ENCODE measurements at places on chromosomes 6 and 20.
A peak's percentile ranks its signal among the peaks of the same experiment; 100 is the strongest.

DNA sequence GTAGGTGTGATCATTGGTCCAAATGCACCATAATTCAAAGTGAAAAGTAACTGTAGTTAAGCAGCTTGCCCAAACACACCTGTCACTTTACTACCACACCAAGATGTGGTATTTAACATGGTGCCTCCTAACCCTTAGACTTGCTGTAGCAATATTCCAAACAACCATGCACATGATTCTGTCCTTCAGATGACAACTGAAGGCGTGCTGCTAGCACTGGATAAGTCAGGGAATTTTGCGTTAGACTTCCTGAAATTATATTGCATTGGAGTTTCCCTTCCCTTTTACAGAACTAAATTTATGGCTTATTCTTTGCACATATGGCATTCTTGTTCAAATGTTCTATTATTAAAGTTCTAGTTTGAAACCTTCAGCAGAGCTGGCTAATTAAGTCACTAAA lies 106.2 kb downstream of the ARHGAP18 start:
- DNase-seq, result no peak

GRCh38 chr20:1322511-1323245 lies 6.3 kb downstream of the SDCBP2 start:
- peak; percentile 86 for DNase-seq

DNA sequence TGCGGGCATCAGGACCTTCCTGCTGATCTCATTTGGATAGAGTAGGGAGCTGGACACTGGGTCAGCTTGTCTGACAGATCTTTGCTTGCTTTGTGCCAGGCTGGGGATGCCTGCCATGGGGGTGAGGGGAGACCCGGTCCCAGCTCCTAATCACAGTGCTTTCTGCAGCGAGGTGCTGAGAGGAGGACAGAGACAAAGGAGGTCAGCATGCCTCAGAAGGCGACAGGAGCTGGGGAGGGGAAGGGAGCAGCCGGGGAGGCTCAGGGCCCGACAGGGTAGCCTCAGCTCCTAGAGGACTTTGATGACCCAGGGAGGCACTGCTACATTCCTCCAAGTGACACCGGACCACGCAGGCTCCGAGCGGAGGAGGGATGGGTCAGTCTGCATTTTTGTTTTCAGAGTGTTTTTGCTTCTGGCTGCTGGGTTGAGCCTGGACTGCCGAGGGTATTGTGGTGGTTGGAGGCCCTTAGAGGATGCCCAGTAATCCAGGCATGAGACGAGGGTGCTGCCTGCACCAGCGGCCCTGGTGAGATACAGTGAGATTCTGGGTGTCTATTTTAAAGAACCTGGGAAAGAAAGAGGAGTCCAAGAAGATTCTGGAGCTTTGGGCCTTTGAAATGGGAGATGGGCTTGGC lies 7.8 kb downstream of the RBM38 start:
- DNase-seq, result no peak

GRCh38 chr6:39812496-39812852 lies 20.3 kb downstream of the DAAM2 start:
- no peak for DNase-seq

DNA sequence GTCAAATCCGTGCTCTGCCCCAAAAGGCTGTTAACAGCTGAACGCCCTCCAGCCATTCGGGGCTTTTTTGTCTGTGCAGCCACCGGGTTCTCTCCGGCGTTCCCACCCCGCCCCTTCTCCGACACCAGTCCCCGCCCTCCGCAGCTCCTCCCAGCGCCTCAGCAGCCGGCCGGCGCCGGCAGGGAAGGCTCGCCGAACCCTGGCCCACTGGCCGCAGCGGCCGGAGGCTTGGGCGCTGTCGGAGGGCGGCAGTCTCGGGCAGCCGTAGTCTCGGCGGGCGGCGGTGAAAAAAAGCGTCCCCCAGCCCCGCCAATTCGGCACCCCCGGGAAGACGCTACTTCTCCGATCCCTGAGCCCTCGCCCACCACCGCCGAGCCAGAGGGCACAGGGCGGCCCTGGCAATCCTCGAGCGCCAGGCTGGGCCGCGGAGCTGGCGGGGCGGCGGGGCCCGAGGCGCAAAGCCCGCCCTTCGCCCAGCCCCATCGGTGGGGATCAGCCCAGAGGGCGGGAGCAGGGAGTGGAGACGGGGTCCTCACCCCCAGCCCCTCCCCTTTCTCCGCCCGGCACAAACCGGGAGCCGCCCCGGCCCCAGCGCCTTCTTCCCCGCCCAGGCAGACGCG lies at the start of gene SESN1:
Gene SESN1 (minus strand): TSS at position 431 of the 620 bp plus-strand sequence. CDS start 773 bp downstream, outside the sequence.
- peak; percentile 29 for DNase-seq

GRCh38 chr6:104527761-104528415 lies 331.8 kb downstream of the HACE1 start:
- DNase-seq, result no peak

DNA sequence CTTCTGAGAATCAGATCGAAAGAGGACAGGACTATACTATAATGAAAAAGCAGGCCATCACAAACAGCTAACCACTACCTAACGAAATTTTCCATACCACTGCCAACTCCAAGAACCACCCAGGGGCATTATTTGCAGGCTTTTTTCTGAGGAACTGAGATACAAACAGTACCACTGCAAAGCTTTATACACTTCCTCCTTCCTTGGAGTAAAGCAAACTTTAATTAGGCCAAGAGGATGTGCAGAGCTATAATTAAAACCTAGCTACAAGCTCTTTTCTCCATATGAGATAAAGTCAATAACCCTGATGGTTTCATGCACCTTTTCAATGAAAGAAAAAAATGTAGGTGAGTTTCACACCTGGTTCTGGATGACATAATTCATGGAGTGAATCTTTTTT lies 68.5 kb downstream of the ELOVL5 start:
- DNase-seq, result no peak

DNA sequence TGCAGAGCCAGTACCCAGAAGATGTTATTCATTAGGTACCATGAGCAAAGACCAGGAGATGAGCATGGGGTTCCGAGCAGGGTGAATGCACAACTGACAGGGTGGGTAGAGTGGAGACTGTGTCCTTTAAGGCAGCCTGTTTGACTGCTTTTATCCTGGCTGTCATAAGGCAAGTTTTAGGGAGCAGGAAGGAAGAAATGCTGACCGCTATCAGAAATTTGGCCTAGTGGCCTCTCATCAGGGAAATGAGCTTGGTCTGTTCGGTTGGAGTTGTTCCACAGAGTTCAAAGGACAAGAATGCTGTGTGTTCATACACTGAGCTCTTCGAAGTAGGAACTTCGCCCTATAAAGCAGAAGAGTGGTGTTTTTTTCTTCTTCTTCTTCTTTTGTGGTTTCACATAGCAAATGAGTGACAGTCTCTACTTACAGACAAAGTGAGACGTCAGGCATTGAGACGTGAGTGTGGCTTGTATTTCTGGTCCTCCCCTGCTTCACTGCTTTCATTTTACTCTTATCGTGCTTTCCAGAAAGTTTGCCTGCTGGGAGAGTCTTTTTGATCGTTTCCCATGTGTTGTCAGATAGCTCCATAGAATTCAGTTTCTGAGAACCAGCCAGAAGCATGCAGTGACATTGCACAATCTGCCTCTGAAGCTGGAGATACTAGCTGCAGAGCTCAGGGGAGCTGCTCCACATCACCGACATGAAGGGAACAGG lies at the start of gene CASS4:
Gene CASS4 (plus strand): TSS at position 502 of the 714 bp plus-strand sequence. CDS start 199 bp downstream, at position 701.
- DNase-seq, result no peak

- no peak for DNase-seq
These were observed 53.1 kb upstream of the FAM83D start for GRCh38 chr20:38873050-38873581.

GRCh38 chr6:108557494-108558371 lies 3.0 kb upstream of the FOXO3 start:
- peak; percentile 38 for DNase-seq

- no peak for DNase-seq
These were observed 181.7 kb downstream of the WDR27 start for GRCh38 chr6:169520104-169520503.

- no peak for DNase-seq
These were observed 1395.7 kb upstream of the MAP3K7 start for GRCh38 chr6:91982559-91982958.

DNA sequence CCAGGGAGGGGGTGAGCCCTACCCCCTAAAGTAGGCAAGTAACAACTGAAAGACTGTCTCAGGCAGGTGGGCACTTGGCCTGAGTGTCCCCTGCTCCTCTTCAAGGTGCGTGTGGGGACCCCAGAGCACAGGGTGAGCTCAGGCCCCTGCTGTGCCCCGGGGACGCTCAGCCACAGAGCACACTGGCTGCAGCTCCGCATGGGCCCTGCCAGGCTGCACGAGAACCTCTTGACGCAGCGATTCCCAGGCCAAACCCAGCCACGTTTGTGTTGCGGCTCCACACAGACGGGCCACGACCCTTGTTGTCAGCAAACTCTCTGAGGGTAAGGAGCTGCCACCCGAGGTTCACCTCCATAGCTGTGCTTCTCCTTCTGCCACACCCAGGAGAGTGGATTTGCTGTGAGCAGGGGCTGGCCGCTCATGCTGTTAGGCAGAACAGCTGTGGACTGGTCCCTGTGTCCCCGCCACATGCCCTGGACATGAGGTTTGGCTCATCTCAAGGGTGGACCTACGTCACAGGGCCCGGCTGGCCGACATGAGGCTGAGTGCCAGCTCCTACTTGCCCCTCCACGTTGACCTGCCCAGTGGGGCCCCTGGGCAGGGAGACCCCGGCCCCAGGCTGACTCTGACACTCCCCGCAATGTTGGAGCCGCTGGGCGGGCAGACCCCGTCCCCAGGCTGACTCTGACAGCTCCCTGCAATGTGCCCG lies 29.7 kb upstream of the GATA5 start:
- no peak for DNase-seq

DNA sequence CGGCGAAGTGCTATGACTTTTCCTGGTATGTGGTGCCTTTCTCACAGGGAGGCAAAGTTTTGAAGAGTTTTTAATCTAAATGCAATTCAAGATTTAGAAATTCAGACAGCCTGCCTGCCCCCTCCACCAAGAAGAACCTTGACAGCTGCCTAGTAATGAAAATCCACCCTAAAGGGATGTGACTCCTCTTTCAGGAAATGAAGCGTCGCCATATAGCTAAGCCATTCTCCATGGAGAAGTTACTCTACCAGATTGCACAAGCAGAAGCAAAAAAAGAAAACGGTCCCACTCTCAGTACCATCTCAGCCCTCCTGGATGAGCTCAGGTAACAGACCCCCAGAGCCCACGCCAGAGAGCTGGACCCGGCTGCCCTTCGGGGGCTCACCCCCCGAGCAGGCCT lies 150.1 kb downstream of the DTNBP1 start:
- DNase-seq, result no peak

DNA sequence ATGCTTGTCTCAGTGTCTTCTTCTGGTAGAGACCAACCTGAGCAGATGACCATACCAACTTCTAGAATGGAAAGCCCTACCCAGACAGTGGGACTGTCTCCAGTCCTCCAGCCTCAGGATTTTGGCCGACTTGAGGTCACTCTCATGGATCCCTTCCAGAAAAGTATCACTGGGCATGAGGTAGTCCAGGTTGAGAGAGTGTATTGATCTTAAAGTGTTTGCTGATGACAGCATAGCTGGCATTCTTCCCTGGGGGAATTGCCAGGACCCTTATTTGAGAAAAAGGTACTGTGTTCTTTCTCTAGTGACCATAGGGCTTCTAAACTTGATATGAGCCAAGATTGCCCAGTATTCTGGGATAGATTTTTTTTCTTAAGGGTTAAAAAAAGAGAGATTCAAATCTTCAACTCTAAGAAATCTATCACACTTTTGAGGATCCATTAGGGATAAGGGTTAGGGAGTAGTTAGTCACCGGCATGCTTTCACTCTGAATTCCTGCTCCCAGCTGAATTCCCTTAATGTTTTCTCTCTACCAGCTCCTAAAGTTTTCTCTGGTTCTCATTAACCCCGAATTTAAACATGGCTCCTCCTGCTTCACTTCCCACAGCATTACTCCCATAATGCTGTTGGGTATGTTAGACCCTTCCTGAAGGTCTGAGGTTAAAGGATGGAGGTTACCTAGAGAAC lies 73.6 kb upstream of the FLRT3 start:
- no peak for DNase-seq

- no peak for DNase-seq
These were observed 113.3 kb upstream of the NUP153 start for GRCh38 chr6:17820055-17820454.

DNA sequence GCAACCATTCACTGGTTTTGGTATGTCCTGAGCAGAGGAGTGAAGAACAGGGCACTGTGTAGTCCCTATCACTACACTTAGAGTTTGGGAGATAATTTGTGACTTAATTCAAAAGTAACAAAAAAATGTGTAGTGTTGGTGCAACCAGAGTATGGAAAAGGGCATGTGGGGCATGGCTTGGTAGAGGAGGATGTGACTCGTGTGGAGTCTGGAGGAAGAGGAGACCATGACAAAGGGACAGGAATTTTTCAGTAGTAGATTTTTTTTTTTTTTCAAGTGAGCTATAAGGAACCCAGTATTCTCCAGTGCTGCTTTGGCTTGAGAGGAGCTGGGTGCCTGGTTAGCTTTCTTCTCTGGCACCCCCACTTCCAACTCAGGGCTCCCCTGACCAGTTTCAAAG lies 5.1 kb downstream of the MTRES1 start:
- peak; percentile 26 for DNase-seq

- DNase-seq, result peak; percentile 37
These were observed 35.3 kb downstream of the DUSP22 start for GRCh38 chr6:327538-328116.

DNA sequence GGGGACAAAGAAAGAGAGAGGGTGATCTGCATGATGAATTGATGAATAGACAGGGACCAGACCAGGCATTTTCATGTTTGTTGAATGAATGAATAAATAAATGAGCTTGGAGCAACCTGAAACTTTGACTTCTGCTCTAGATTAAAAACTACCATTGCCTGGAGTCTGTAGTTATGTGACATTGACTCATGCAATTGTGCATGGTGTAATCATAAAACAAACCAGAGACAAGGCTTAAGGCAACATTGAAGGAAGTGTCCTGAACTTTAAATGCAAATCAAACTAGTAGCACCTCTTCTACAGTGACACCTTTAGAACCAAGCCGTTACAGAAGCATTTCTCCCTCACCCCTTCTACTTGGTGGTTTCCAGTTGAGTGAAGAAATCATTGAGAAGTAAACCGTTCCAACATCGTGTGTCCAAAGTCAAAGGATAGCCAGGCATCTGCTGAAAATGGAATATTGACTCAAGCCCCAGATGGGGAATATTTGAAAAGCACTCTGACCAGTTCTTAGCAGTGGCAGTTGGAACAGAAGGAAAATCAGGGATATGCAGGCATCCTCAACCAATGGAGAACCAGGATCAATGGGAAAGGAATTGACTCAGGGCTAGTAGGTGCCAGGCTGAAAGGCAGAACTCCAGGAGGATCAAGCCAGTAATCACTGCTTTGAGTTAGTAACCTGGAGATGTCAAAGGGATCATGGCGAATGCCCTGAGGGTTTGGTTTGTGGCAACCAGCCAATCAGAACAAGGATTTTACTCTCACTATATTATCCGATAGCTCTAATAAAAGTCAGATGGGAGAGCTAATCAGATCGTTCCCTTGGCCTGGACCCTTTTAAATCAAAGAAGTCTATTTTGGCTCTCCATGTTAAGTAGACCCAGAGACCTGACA lies 171.2 kb upstream of the TSHZ2 start:
- DNase-seq, result no peak

DNA sequence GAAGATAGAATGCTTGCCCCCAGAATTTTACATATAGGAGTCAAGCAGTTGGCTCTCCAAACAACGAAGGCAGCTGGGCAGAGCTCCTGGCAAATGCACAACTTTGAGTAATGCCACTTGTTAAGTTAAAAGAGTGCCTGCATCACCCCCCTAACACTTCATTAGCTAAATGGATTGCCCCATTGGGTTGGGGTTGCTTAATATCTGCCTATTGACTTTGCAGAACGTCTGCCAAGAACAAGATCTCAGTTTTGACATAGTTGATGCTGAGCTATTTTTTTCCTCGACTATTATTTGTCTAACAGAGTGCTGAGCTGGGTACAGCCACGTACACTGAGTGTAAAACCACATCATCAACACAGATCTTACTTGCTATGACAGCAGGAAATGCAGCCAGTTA lies 12.1 kb downstream of the ANKRD60 start:
- no peak for DNase-seq

- DNase-seq, result no peak
These were observed 2.2 kb upstream of the ID1 start for GRCh38 chr20:31602779-31603441.

All from H54 (cell line).